ENCODE measurements at places on chromosomes 5 and 9.

DNA sequence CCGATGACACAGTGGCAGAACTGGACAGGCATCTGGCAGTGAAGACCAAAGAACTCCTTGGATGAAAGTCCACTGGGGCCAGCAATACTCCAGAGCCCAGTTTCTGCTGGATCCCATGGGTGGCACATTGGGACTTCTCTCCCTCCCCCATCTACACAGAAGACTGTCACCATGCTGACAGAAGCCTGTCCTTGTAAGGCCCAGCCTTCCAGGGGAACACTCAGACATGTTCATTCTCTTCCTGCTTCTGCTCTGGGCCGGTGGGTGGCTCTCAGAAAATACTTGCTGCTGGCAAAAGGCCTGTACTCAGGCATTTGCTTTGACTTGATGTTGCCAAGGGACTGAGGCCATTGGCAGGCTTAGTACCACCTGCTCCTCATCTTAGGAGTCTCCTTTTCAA is 48.3 kb upstream of the PTGS1 start:
- DNase-seq = no peak

- no peak for DNase-seq
Measured at GRCh38 chr5:90809311-90810056, 250.9 kb downstream of the ADGRV1 start.

DNA sequence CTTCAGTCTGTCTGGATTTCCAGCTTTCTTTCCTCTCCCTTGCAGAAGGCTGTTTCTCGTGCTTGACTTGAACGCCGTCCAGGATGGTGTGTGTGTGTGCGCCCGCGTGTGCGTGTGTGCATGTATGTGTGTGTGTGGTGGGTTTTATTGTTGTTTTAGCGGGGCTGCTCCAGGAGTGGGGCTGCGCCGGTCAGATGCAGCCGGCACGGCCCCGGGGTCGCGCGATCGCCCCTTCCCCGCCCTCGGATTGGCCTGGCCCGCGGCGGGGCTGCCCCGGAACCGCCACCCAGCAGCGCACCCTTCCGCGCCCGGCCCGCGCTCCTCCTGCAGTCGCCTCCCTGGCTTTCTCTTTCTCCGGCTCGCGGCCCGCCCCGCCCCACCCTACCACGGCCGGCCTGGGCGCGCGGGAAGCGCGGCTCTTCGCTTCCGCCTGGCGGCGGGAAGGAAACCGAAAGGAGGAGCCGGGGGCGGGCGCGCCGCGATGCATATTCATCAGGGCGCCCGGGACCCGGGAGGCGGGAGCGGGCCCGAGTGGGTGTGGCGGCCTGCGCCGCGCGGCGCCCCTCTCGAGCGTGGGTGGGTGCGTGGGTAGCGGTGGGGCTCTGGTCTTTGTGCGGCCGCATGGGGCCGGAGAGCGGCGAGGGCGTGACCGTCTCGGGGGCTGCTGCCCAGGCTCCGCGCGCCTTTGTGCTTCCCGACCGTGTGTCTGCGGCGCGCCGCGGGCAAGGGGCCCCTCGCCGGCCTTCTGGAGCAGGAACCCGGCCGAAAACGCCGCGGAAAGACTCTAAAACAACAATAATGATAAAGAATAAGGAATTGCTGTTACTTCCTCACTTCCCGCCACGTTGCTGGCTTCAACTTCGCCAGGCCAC is 8.5 kb upstream of the NFIB start:
- DNase-seq = peak; percentile 96

GRCh38 chr9:130780415-130780814 is 54.6 kb upstream of the ABL1 start:
- DNase-seq = no peak

DNA sequence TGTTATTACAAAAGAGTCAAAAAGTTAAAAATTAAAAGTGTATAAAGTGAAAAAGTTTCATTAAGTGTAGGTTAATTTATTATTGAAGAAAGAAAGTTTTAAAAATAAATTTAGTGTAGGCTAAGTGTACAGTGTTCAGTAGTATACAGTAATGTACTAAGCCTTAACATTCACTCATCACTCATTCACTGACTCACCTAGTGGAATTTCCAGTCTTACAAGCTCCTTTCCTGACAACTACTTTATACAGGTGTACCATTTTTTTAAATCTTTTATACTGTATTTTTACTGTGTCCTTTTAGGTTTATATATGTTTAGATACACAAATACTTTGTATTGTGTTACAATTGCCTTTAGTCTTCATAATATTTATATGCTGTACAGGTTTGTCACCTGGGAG is 530.2 kb upstream of the FAM174A start:
- peak; percentile 92 for DNase-seq

- DNase-seq = no peak
Measured at GRCh38 chr9:23698161-23698560, 127.9 kb downstream of the ELAVL2 start.

GRCh38 chr9:137791947-137792346 is 85.6 kb upstream of the CACNA1B start:
- DNase-seq = no peak

DNA sequence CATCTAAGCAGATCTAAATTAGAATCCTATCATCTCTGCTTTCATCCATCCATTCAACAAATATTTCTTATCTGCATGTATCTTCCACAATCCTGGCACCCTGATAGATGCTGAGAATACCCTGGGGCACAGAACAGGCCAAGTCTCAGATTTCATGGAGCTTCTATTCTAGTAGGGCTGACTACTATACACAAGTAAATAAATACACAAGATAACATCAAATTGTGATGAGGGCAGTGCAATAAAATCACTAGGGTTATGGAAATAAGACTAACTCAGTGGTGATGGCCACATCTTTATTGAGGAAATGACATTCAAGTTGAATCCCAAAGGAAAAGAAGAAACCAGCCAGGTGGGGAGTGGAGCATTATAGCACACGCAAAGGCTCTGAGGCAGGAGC is 138.4 kb upstream of the GLRA1 start:
- DNase-seq = no peak

DNA sequence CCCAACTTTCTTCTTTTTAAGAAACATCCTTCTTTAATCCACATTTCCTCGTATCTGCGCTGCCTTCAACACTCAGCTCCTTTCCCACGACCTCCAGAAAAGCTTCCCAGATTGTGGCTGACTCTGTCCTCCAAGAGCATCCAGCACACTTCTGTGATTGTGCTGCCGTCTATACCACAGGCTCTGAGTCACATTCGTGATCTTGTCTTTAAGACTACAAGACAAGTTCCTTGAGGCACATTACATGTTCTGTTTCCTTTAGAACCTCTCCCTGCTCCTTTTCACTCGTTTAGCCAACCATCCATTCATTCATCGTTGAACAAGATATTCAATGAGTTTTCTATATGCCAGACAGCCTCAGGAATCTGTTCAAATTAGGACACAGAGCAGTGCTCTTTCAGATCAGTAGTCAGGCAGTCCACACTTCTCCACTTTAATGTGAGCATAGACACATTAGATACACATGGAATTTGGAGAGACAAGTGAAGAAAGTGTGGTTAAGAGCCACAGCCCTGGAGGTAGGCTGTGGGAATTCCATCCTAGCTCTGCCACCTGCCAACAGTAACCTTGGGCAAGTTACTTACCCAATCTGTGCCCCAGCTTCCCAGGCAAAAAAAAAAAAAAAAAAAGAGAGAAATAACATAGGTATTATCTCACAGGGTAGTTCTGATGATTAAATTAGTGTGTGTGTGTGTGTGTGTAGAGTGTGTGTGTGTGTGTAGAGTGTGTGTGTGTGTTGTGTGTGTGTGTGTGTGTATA is 18.9 kb downstream of the WHRN start:
- peak; percentile 59 for DNase-seq

DNA sequence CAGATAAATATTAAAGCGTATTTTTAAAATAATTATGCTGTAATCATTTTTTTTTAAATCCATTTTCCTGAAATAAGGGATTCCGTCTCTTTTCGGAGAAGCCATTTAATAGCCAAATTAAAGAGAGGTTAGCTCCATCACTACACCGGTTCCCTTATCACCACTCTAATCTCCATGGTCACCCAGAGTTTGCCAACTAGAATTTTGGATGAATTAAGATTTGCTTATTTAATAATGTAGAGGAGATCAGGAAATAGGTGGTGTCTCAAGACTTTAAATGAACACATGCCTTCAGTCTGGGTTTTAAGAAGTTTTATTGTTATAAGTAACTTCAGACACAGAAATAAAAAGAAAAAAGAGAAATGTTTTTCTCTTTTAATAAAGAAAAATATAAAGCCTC is 151.7 kb downstream of the TTC39B start:
- no peak for DNase-seq

DNA sequence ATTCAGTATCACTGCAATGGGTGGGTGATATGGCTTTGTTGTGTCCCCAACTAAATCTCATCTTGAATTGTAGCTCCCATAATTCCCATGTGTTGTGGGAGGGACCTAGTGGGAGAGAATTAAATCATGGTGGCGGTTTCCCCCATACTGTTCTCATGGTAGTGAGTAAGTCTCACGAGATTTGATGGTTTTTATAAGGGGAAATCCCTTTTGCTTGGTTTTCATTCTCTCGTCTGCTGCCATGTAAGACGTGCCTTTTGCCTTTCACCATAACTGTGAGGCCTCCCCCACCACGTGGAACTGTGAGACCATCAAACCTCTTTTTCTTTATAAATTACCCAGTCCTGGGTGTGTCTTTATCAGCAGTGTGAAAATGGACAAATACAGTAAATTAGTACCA is 9.5 kb upstream of the NANS start:
- no peak for DNase-seq

- DNase-seq = peak; percentile 62
Measured at GRCh38 chr9:88733651-88734421, 198.9 kb downstream of the NXNL2 start.

GRCh38 chr9:26261503-26262330 is 583.5 kb upstream of the TUSC1 start:
- peak; percentile 71 for DNase-seq

DNA sequence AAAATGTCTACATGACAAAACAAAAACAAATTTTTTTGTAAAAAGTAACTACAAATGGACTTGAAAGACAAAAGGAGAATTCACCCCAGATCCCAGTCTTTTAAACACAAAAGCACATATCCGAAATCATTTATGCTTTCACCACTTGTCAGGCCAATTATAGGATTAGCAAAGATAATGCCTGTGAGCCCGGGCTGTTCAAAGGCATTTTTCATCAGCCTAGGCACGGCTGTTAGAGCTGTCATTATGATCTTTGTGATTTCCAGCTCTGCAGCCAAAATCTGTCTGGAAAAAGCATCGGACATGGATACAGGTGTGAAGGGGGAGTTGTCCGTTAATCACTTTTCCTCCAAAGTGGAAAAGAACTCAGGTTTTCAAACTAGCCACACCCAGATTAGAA is 23.6 kb upstream of the RAB14 start:
- DNase-seq = no peak

DNA sequence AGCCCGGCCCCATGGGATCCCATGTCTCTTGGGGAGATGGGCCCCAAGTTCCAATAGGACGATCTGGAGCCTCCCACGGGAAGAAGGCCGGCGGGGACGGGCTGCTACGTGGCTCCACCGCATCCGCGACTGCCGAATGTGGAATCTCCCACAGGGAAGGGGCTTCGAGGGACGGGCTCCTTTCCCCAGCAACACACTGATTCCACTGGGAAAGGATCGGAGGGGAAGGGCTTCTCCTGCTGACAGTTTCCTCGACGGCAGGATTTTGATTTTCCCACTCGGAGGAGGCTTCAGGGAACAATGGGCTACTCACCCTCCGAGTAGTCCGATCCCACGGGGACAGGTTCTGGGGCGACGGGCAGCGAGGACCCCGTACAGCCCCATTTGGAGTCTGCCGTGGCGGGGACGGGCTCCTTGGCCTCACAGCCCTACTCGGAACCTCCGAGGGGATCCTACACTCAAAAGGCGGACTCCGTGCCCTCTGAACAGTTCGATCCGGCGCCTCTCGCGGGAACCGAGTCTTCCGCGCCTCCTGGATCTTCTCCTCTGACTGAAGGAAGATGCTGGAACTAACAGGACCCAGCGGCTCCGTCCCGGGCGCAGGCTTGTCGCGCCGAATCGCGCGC is 1.3 kb downstream of the PROB1 start:
- DNase-seq = no peak

GRCh38 chr5:6704361-6704851 is 8.8 kb upstream of the TENT4A start:
- DNase-seq = peak; percentile 91

- peak; percentile 68 for DNase-seq
Measured at GRCh38 chr9:28163619-28164018, 590.3 kb upstream of the C9orf72 start.

GRCh38 chr5:23528677-23529076 is 21.3 kb downstream of the PRDM9 start:
- DNase-seq = no peak

GRCh38 chr9:3507395-3508077 is 18.3 kb downstream of the RFX3 start:
- DNase-seq = no peak

DNA sequence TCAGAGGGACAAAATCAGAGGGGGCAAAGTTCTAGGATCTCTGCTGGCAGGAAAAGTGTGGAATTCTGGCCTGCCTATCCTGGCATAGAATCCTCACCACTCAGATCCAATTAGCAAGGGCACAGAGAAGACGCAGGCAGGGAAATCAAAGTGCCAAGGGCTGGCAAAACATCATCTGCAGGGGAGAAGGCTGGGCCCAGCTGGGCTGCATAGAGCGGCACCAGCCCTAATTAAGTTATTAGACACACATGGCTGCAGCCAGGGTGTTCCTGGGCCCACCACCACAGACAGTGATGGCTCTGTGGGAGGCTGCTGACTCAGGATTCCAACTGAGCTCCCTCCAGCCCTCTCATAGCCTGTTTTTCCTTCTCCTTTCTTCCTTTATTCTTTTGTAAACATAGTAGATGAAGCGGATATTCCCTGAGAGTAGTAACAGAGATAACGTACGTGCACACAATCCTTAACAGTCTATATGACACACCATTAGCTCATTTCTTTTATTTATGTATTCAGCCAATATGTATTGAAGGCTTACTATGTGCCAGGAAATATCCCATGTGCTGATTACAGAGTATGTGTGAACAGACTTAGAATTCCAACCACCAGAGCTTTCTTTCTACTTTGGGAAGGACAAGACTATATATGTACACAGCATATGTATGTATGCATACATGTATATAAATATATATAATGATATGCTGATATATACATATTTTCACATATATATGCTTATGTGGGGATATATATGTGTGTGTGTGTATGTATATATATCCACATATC is 236.1 kb downstream of the ASTN2 start:
- DNase-seq = no peak

DNA sequence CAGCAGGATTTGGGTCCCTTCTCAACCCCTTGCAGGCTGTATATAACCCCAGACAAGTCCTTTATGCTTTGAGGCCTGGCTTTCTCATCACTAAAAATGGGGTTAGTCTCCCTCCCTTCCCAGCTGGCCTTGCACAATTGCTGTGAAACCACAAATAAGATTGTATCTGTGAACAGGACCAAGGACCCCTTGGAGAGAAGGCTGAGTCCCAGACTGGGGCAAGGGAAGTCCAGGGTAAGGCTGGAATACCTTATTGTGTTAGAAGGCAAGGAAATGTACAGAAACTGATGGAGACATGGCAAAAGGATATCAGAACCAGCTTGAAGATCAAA is 11.4 kb downstream of the MACROH2A1 start:
- no peak for DNase-seq

DNA sequence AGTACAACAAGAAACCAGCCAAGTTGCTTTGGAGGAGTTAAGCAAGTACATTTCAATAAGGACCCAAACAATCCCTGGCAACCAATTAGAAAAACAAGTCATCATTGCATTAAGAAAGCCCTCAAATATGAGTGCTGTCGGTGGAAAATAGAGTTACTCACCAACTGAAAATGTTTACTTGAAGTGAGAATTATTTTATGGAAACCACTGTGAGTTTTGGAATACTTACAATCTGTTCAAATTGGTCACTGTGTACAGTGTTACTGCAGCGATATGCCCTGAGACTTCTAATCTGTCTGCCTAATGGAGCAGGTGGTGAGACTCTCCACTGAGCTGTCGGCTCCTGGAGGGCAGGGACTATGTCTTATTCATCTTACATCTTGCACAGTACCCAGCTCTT is 1073.2 kb upstream of the DMAC1 start:
- DNase-seq = no peak
